LHCN-M2 (cell line): ENCODE measurements at places on chromosomes 13 and 19. TPM values are rescaled to one million over a fixed set of nuclear protein-coding genes. Genes with fewer than 3 reads are reported as not detected.

The SIAH3 gene
- not detected in 2 replicates for total RNA-seq

The STOML3 gene
- not detected in 2 replicates for total RNA-seq

The CBY2 gene
- not detected in 2 replicates for total RNA-seq

The LCP1 gene
- not detected in 2 replicates for total RNA-seq

The RYR1 gene
- total RNA-seq: 0.06 and 1.6 TPM in 2 replicates

The ZNF575 gene
- total RNA-seq: 1.5 TPM in 1 of 2 replicates, not detected in the other

The ZNF470 gene
- 1.8 and 2.5 TPM in 2 replicates for total RNA-seq

The MBD3L3 gene
- not detected in 2 replicates for total RNA-seq

The OR7A5 gene
- 0.06 and 0.34 TPM in 2 replicates for total RNA-seq

The FGF21 gene
- not detected in 2 replicates for total RNA-seq

The SRRM5 gene
- 0.11 TPM in 1 of 2 replicates, not detected in the other for total RNA-seq

The COL4A1 gene
- total RNA-seq: 63.0 and 68.5 TPM in 2 replicates

The ANGPTL8 gene
- not detected in 2 replicates for total RNA-seq

The HIPK4 gene
- total RNA-seq: not detected in 2 replicates

The DPF1 gene
- 13.8 and 14.1 TPM in 2 replicates for total RNA-seq

The MAST1 gene
- total RNA-seq: 0.13 TPM in 1 of 2 replicates, not detected in the other

The FREM2 gene
- total RNA-seq: not detected in 2 replicates

GRCh38 chr19:13823256-13823655 lies 28.0 kb downstream of the ZSWIM4 start:
- no peak for DNase-seq

GRCh38 chr19:10045371-10045770 lies 32.1 kb downstream of the RDH8 start:
- DNase-seq: no peak

- DNase-seq: peak; percentile 78
Measured at GRCh38 chr13:20713751-20714150, 10.3 kb downstream of the IL17D start.

DNA sequence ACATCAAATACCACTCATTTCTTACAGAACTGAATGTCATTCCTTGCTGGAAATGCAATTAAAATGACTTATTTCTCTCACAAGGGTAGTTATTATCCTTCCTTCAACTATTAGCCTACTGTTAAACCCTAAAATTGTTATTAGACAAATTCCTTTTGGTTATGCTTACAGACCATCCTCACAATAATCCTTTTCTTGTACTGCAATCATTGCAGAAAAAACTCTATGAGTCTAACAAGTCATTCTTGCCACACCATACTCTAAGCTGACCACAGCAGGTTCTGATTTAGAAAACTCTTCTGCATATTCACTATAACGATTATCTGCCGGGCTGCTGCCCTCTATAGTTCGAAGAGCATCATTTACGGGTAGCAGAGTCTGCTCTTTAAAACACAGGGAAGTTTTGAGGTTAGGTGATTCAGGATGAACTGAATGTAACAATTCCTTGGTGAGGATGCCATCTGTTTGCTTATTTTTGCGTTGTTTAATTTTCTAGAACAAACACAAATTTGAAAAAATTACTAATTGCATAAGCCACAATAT lies 38.2 kb downstream of the MTMR6 start:
- peak; percentile 64 for DNase-seq

GRCh38 chr13:23488442-23488841 lies 54.9 kb upstream of the SACS start:
- peak; percentile 96 for DNase-seq

DNA sequence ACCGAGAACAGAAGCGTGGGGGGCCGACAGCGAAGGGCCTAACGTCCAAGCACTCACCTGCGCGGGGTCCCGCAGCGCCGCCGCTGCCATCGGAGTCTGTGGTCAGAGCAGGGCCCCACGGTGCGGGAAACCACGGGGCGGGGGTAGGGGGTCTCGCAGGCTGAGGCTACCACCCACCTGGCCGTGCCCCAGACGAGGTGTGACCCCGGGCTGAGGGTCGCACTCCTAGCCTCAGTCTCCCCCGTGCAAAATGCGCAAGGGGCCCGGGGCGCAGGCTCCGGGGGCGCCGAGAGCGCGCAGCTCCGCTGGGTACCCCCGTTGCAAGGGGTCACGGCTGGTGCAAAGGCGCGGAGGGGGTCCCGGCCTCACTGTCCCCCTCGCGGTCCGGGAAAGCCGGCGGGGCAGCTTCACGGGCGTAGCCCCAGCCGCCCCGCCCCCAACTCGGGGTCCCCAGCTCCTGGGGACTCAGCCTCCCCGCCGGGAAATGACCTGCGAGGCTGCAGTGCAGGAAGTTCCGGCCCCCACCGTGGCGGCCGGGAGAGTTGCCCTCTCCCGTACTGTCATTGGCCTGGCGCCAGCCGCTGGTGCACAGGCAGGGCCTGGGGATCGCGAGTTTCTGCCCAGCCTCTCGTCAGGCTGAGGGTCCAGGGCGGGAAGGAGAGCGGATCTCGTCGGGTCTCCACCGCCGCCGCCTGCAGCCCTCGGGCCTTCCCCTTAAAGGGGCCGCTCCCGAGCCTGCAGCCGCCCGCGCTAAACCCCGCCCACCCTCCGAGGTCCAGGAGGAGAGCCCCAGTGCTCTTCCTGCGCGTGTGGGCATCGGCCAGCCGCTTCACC lies at the start of gene ZNF792:
Gene ZNF792, minus strand, starts transcription at position 657 of the 834 bp plus-strand sequence. Its CDS starts 567 bp downstream, at position 90.
- DNase-seq: peak; percentile 40

DNA sequence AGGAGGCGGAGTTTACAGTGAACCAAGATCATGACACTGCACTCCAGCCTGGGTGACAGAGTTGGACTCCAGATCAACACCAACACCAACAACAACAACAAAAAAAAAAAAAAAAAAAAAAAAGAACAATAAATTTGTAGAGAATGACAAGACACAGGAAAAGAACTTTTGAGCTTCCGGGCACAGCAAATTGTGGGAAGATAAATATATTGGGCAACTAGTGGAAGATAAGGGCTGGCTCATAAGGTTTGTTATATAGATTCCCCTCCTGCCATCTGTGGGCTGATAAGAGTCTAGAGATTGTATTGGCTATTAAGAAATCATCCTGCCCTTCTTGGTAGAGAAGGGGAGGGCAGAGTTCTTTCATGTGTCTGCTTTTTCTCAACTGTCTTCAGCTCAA lies 33.1 kb upstream of the CYP2S1 start:
- no peak for DNase-seq

- peak; percentile 5 for DNase-seq
Measured at GRCh38 chr13:23212671-23213070, 31.9 kb downstream of the SGCG start.

- no peak for DNase-seq
Measured at GRCh38 chr19:5104871-5105351, 136.0 kb downstream of the KDM4B start.

- no peak for DNase-seq
Measured at GRCh38 chr19:9818175-9818733, 625 bp downstream of the FBXL12 start.

- peak; percentile 31 for DNase-seq
Measured at GRCh38 chr13:101654883-101655282, 202.4 kb downstream of the ITGBL1 start.

DNA sequence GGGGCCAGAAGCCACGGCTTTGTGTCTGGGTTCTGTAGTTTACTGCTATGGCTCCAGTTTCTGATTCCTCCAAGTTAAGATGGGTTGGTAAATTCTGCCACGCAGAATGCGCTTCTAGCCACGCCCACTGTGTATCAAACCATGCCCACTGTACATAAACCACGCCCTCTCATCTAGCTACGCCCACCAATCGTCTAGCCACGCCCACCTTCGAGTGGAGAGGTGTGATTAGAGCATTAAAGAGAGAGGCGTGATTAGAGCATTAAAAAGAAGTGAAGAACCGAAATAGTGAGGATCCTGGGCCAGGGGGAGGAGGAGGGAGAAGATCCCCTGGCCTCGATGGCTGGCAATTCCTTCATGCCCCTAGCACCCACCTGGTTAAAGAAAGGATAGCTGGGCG lies 43.7 kb upstream of the ADGRE5 start:
- peak; percentile 21 for DNase-seq

DNA sequence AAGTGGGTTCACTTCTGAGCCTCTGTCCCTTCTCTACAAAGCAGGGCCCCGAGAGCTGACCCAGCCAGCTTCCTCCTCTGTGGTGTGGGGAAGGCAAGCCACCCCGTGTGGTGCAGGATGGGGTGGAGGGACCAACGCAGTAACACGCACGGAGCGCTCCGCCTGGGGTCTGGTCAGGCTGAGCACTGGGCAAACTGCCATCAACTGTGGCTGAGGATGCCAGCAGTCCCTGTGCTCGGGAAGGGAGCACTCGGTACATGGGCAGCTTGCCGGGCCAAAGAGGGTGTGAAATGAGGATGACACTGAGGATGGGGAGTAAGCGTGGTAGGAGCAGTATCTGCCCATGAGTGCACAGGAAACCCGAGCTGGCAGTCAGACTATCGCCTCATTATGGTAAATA lies 7.6 kb upstream of the GMIP start:
- DNase-seq: no peak

GRCh38 chr13:82002710-82003109 lies 1661.8 kb upstream of the SPRY2 start:
- DNase-seq: no peak

DNA sequence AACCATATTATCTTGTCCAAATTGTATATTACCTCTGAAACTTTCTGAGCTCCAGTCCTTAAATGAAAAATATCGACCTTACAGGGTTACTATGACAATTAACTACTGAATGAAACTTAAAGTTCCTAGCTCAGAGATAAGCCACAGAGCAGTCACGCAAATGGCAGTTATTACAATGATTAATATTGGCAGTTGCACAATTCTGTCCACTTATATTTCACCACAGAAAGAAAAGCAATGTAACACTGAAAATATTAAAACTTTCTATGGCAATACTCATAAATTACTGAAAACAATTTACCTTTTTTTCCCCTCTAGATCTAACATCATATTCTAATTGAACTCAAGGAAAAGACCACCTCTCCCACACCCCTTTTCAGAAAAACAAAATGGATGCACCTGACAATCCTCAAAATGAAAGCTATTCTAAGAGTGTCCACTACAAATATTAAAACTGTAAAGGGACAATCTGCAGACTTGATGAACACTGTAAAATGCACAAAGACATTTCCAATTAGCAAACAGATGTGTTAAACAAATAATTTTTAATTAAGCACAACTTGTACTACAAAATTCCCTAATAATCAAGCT lies 14.6 kb downstream of the LNX2 start:
- peak; percentile 28 for DNase-seq

GRCh38 chr13:48731001-48731658 lies 77.4 kb downstream of the CYSLTR2 start:
- DNase-seq: peak; percentile 57

DNA sequence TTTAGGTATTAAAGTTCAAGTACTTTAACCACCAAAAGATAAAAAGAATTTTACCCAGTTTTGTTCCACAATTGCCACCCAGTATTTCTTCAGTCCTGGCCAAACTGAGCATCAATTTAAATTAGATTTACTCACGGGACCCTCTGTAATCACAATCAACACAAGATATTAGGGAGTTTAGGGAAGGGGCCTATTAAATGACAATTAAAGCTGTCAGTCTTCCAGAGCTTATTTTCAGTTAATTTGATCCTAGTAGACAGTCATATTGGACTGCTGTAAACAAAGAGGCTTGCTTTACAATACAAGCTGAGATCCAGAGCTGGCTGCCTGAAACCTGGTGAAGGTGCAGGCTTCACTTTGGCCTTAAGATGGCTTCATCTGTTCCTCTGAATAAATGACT lies 321.2 kb upstream of the NBEA start:
- no peak for DNase-seq

GRCh38 chr19:14555918-14556661 lies 15.8 kb downstream of the NDUFB7 start:
- DNase-seq: no peak

DNA sequence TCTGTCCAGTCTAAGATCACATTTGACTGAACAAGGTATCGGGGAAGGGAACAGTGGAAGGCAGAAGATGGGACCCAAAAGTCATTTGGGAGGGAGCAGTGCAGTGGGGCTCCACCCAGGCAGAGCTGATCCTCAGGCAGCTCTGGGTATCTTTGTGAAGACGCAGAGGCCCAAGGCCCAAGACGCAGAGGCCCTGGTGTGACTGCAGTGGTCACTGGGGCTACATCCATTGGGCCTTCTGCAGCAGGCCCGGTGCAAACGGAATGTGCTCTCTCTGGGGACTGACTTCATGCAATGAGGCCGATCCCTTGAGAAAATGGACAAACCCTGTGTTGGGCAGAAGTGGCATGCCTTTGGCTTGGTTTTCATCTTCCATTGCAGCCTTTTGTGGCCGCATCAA lies 463.4 kb upstream of the ZNF507 start:
- DNase-seq: no peak

DNA sequence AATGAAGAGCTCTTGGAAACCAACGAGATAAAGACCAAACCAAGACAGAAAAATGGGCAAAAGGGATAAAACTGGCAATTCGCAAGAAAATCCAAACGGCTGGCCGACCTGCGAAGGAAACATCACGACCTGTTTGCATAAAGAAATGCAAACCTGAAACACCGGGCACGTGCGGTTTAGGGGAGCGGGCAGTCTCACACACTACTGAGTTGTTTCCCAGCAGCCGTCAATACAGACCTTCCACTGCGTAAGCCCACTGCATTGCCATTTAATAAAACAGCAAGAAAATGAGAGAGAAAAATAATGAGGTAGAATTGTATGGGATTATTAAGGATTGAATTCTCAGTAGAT lies 642 bp upstream of the PEG3 start:
- DNase-seq: no peak

DNA sequence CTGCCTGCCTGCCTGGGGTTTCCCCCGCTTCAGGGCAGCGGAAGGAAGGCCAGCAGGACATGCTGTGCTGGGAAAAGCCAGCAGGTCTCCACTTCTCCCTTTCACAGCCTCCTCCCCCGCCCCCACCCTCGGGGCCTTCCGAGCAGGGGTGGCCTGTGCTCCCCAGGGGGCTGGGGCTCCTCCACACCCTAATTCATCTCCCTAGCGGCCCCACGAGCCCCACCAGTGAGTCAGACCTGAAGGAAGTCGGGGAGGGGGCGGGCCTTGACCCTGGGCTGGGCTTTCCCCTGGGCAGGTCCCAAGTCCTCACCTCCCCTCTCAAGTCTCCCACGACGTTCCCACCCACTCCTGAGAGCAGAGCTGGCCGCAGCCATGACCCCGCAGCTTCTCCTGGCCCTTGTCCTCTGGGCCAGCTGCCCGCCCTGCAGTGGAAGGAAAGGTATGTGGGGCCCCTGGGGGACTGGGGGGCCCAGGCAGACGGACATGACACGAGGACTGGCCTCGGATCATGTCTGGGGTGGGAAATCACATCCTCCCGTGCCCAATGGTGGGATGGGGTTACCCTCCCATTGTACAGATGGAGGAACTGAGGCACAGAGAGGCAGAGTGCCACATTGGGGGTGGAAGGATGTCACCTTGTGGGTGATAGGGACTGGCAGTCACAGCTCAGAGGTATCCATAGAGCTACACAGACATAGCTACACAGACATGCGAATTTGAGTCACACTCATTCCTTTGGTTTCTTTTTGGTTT lies at the start of gene EBI3:
Gene EBI3, plus strand, starts transcription at position 345 of the 753 bp plus-strand sequence. Its CDS starts 28 bp downstream, at position 373.
- peak; percentile 24 for DNase-seq

- DNase-seq: no peak
Measured at GRCh38 chr13:43761616-43762315, 25.0 kb downstream of the ENOX1 start.

GRCh38 chr19:51354742-51355148 lies 11.4 kb downstream of the ETFB start:
- no peak for DNase-seq

DNA sequence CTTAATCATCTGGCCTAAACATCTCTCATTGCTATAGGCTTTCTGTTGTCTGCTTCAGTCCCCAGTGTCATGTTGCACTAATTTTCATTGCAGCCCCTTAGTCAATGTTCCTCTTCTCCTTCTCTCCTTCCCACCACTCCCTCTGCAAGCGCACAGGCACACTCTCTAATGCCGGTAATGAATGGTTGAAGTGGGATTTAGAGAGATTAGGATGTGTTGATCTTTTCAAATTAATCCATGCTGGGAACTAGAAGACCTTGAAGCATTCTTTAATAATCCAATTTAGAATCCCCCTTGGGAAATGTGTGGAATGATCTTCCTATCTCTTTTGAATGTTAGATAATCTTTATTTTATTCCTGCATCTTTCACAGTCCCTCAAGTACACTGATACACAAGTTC lies 33.2 kb upstream of the NDFIP2 start:
- DNase-seq: no peak
